Renal cortex interstitium (tissue), 15 donors: ENCODE measurements at places on chromosomes 11 and 22. TPM values are rescaled to one million over a fixed set of nuclear protein-coding genes. Genes with fewer than 3 reads are reported as not detected.

Gene LDHAL6A
- 1.0 TPM for polyA plus RNA-seq

Gene SELENOM
- polyA plus RNA-seq, result 5.6 TPM

Gene MGAT3
- polyA plus RNA-seq, result 20.8 TPM

Gene CD3D
- 0.65 TPM for polyA plus RNA-seq

DNA sequence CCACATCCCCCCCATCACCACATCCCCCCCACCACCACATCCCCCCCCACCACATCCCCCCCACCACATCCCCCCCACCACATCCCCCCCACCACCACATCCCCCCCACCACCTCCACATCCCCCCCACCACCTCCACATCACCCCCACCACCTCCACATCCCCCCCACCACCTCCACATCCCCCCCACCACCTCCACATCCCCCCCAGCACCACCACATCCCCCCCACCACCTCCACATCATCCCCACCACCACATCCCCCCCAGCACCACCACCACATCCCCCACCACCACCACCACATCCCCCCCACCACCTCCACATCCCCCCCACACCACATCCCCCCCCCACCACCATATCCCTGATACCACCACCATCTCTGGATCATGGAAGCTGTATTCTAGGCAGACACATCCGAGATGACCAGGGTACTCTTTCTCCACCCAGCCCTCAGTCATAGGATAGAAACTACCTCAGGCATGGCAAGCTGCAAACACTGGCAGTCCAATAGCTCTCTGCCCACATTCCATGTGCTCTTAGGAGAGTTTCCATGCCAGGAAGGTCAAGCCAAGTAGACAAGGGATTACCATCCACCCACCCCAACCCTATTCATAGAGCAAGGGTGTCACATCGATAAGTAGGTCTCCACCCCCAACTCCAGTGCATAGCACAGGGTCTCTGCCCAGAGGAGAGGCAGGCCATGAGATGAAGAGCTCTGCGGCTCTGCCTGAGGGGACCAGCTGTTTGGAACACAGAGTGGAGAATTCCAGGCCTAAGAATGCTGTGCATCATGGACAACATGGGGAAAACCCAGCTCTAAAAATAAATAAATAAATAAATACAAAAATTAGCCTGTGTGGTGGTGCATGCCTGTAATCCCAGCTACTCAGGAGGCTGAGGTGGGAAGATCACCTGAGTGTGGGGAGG is 33.0 kb upstream of the TEAD1 start:
- no peak for DNase-seq

- DNase-seq, result no peak
Measured at GRCh38 chr11:92569726-92570125, 345.1 kb downstream of the FAT3 start.

- no peak for DNase-seq
Measured at GRCh38 chr11:108333403-108333899, 110.6 kb downstream of the ATM start.

DNA sequence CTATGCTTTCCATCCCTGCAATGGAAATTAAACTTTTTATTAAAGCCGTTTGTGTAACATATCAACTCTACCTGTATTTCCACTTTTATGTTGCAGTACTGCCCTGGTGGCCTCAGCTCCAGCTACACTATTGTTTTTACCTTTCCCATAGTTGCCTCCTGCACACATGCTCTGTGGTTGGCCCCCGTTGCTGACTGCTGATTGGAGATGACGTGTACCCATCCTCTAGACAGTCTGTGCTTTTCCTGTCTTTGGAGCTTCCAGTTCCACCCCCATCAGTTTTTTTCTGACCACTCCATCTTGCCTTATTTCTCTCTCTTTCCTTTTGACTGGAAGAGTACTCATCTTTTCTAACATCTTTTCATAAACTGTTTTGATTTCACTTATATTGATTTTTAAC is 123.8 kb downstream of the TEAD1 start:
- DNase-seq, result no peak

DNA sequence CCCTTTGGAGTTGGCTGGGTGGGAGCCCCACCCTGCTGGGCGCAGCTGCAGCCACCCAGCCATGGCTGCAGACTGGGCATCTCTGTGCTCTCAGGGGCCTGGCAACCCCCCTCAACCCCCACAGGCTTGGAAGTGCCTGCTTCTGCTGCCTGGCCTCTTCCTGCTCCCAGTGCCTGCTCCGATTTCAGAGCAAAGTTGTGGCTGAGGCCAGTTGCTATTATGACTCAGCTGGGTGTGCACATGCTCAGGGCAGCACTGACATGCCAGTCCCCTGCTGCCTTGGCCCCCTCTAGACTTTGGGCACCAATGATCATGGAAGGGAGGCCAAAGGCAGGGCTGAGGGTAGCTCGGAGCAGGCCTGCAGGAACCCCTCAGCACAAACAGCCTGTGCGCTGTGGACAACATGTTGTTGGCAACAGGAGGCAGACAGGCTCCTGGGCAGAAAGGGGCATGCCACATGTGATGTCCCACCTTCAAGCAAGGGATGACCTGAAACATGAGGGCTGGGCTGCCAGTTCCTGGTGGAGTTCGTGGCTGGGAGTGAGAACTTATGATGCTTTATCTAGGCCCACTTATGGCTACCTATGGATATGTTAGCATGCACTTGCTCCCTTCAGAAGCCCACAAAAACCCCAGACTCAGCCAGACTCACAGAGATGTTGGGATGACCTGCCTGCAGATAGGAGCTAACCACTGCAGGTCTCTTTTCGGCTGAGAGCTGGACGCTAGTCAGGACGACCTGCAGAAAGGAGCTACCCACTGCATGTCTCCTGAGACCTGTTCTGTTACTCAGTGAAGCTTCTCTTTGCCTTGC is 96.4 kb upstream of the AMOTL1 start:
- no peak for DNase-seq

DNA sequence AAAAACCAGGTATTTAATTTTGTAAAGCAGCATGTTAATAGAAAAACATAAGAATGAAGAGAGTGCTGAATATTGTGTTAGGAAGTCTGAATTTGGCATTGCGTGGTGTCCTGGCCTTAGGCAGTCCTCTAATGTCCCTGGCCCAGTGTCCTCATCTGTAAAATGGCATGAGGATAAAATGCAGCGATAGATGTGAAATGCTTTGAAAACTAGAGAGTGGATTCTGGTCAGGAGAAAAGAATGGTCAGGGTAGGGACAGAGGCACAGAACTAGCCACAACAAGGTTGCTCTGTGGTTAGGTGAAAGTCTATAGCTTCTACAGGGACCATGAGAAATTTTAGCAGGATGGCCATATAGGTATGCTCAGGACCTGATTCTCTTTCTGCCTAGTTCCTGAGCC is 18.9 kb downstream of the RNF185 start:
- no peak for DNase-seq

DNA sequence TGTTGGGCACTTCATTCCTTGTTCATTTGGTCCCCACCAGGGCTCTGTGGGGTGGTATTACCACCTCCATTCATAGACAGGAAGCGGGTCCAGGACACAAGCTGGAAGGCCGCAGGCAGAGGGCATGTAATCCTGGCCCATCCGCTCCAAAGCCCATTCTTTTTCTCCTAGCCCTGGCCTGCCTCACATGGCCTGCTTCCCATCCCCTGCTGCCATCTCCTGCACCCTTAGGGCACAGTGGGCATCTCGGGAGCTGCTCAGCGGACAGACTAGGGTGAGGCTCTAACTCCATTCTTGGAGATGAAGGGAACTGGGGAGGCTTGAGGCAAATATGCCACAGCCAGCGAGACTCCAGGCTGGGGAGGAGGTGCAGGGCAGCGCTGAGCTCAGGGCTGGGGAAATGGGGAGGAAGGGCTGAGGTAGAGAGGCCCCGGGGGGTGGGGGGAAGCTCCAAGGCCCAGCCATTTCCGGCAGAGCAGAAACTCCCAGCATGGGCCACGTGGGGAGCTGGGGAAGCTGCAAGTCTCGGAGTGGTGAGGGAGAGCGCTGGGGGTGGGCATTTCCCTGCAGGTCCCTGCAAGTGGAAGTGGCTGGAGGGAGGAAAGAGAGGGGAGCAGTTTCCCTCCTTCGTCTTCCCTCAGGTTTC is 14.3 kb upstream of the BCL9L start:
- DNase-seq, result no peak

DNA sequence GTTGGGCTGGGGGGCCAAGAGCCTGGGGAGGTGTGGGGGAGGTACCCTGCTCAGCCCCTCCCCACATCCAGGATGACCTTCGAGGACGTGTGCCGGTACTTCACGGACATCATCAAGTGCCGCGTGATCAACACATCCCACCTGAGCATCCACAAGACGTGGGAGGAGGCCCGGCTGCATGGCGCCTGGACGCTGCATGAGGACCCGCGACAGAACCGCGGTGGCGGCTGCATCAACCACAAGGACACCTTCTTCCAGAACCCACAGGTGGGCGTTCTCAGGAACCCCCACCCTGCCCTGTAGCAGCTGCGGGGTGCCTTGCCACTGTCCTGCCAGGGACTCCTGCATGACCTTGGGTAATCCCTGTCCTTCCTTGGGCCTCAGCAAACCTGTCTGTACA is 10.0 kb upstream of the MYO7A start:
- no peak for DNase-seq

GRCh38 chr11:124865902-124866851 is 945 bp downstream of the ROBO3 start:
- DNase-seq, result no peak

DNA sequence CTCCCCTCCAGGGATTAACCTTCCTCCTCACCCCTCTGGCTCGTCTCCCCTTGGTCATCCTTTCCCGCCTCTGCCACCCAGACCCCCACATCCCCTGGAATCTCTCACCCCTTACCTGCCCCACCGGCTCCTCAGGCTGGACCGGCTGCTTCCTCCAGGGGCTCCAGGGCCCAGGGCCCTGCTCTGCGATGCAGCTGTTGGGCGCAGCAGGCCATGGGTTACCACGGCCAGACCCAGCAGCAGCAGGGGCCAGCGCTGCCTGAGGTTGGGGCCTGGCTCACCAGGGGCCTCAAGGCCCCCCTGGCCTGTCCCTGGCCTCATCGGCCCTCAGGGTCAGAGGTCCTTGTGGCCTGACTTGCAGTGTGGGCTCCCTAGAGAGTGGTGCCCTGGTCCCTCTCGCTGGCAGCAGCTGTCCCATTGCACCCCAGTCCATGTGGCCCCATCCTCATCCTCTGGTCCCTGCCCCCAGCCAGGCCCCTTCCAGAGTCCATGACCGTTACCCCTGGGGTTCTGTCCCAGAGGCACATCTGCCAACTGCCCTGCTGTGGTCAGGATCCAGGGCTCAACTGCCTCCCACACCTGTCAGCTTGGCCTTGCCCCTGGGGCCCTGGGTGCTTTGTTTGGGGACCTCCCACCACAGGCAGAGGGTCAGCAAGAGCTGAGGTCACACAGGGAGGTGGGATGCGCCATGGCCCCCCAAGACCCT is at the start of gene IGLL1:
IGLL1 (minus strand) TSS at position 421 of the 706 bp plus-strand sequence; CDS start at position 321, 100 bp downstream.
- DNase-seq, result no peak

- peak; percentile 13 for DNase-seq
Measured at GRCh38 chr22:41862160-41862529, 29.2 kb downstream of the SREBF2 start.

DNA sequence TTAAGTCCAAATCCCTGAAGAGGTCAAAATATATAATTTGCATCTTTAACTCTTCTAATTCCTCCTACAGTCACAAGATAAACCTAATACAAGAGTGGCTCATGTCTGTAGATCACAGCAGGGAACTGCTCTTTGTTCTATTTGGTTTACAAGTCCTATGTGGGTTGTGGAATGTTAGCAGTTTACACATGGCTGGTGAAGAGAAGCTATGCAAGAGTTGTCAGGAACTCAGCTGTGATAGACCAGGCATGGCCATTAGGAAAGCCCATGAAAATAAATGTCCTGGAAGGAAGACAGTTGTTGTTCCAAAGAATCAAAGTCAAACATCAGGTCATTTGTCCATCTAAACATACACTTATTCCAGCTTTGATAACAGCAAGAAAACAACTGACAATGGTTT is 312.4 kb upstream of the PITPNB start:
- peak; percentile 26 for DNase-seq

DNA sequence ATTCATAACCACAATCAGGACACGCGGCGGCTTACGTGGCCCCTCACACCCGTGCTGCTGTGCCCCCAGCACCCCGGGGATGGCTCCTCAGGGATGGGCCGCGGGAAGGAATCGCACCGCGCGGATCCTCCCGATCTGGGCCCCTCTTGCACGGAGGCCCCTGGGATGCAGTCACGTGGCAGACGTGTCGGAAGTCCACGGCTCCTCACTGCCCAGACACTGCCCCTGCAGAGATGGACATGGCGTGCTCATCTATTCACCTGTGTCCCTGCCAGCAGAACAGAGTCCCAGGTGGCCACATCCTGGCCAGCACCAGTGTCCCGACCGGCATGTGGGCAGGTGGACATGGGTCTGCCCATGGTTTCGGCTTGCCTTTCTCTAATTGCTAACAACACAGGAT is 12.8 kb downstream of the MOB2 start:
- no peak for DNase-seq

- no peak for DNase-seq
Measured at GRCh38 chr22:38839686-38840085, 4.1 kb downstream of the NPTXR start.

DNA sequence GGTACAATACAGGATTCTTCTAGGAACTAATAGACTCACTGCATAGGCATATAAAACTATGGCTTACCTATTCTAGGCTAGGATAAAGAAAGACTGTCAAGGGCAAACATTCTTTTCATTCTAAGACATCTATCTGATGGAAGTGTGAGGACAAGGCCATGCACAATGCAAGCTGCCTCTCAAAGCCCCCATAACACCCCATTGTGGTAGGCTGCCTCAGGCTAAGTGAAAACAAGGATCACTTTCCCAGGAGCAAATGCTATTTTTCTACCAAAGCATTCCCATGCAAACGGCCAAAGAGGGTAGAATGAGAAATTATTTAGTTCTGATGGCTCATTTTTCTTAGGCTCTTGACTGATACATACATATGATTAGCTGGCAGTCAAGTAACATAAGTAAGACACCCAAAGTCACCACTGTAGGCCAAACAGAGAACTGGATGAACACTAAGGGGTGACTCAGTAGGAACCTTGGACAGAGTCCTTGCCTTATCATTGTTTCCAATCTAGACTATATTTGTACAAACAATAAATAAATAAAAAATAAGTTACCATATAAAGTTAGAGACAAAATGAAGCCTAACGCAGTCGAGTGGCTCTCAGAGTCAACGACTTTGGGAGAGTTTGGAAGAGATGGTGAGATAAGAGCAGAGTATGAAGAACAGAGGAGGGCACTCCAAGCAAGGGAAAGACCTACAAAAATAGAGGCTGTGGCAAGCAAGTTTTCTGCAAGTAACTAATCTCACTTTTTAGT is 303.6 kb downstream of the SBF2 start:
- DNase-seq, result no peak

DNA sequence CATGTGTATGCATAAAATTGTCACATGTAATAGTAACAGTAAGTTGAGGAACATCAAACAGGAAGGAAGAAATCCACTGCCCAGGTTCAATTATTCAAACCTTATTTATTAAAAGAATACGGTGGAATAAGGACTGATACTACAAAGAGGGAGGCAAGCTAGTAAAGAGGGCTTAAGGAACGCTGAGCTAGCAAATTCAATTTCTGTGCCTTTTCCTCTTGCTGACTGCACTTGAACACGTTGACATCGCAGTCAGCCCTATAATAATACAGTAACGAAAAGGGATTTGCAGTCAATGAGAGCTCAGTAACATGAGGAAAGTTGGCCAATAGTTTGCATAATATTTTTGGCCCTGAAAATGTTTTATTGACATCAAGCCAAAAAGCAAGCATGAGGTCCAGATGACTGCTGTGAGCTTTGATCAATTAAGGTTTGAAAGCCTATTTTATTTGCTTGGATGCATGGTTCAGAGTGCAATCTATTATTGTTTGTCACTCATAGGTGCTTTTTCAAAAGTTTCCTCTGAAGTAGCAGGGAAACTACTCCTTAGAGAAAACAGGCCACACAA is 861.8 kb downstream of the LRRC4C start:
- DNase-seq, result no peak

- DNase-seq, result no peak
Measured at GRCh38 chr11:77113382-77114088, 10.9 kb downstream of the OMP start.

- DNase-seq, result peak; percentile 69
Measured at GRCh38 chr22:23385678-23386631, 194.1 kb downstream of the IGLL1 start.
